ENCODE measurements at places on chromosomes 3 and 15. TPM values are rescaled to one million over a fixed set of nuclear protein-coding genes. Genes with fewer than 3 reads are reported as not detected.

KLHDC8B gene
- 65.2 TPM for total RNA-seq

TIMP4 gene
- total RNA-seq: 16.5 TPM

TWF2 gene
- total RNA-seq: 60.2 TPM

- DNase-seq: no peak
Observed at GRCh38 chr3:71026634-71027578, 556.6 kb downstream of the FOXP1 start.

GATM gene
- total RNA-seq: 165 TPM

CCDC174 gene
- total RNA-seq: 20.7 TPM

MINAR1 gene
- 0.25 TPM for total RNA-seq

ZBED2 gene
- total RNA-seq: 1.9 TPM

DNA sequence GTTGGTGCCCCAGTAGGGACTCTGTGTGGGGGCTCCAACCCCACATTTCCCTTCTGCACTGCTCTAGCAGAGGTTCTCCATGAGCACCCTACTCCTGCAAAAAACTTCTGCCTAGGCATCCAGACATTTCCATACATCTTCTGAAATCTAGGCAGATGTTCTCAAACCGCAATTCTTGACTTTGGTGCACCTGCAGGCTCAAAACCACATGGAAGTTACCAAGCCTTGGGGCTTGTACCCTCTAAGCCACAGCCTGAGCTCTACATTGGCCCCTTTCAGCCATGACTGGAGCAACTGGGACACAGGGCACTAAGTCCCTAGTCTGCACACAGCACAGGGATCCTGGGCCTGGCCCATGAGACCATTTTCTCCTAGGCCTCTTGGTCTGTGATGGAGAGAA lies 66.5 kb upstream of the VGLL3 start:
- DNase-seq: no peak

GPR176 gene
- 6.2 TPM for total RNA-seq

ZNF710 gene
- total RNA-seq: 27.2 TPM

NMB gene
- total RNA-seq: 5.7 TPM

DNA sequence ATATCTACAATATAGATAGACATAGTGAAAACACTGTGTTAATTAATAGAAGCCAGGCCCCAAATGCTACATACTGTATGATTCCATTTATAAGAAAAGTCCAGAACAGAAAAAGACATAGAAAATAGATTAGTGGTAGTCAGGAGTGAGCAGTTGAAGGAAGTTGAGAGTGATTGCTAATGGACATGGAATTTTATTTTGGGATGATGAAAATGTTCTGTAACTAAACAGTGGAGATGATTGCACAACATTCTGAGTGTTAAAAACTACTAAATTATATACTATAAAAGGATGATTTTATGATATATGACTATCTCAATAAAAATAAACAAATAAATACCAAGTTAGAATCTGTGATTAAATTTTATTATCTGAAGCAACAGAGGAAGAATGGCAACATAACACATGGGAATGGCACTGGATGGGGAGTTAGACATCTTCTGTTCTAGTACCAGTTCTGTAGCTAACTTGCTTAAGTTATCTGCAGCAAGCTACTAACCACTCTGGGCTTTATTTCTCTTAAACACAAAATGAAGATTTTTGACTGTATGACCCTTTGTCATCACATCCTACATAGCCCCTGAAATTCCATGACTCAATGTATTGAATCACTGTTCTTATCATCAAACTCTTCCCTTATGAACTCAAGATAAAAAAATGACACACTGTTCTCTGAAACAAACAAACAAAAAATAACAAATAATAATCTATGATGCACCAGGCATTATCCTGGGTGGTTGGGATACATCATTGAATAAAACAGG lies 612.7 kb downstream of the TBL1XR1 start:
- no peak for DNase-seq

SNX22 gene
- total RNA-seq: 0.12 TPM

DNA sequence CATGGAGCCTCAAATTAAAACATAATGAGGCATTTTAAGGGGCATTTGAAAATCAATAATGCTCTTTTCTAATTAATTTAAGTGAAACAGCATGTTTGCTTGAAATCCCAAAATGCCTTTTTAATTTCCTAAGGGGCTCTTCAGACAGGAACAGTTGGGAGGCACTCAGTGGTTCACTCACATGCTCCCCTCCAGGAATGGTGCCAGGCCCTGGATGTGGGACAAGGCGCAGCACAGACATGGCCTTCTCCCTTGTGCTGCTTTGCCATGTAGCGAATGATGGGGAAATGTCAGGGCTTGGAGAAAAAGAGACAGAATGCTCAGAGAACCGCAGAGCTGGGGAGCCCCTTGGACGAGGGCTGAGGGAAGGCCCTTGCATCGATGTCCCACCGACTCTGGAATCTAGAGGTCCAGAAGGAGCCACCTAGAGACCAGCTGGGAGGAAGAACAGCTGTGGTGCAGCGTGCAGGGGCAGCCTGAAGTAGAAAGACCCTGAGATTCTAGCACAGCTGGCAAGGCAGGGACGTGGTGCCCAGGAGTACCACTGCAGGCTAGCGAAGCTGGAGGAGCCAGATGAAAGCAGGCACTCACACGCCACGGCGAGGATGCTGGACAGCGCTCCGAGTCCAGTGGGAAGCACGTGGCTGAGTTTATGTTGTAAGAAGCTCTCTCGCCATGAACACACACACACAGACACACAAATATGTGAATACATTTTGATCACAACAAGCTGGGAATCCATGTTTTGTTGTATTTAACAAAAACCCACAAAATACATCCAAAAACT lies 27.0 kb downstream of the NSMCE3 start:
- no peak for DNase-seq

DNA sequence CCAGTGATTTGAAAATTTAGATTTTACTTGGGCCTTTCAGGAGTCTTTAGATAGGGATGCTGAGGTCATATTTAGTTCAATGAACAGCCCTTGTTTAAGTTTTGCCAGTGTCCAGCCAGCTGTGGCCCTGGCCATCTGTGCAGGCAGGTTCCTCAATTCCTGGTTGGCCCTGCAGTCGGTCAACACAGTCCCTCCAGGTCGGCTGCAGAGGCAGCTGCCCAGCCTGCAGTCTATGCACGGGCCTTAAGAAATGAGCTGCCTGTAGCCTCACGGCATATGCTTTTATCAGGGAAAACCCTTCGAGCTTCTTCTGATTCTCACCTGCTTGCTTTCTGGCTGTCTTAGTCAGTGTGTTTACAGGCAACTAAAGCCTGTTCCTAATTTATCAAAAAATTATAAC lies 199.2 kb upstream of the TPM1 start:
- DNase-seq: no peak

DNA sequence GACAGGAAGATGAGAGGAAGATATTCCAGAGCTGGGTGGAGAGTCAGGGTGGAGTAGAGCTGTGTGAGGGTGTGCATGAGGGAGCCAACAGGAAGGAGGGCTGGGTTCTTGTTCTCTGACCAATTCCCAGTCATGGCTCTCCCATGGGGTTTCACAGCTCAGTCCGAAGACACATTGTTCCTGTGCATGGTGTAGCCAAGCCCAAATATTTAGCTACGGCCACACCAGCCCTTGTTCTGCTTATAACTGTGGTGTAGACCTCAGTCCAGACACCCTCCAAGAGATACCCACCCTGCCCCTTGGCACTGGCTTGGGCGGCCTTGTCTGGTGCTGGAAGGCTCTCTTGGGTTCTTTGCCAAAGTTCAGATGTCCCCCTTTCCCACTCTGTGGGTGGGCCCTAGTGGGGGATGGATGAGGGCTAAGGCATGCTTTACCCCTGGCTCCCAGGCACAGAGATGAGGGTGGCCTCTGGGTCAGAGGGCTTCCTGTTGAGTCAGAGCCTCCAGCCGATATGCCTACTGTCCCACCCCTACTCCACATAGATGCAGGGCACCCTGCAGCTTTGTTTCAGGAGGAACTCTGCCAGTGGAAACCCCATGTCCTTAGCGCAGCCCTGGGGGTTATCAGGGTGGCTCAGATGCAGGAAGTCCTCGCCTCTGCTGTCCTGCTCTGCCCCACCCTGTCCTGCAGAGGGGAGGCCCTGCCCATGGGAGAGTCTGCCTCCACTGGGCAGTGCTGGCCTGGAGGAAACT lies 271.2 kb upstream of the CTDSPL start:
- DNase-seq: peak; percentile 89
